ENCODE measurements at places on chromosomes 5 and 9.
A peak's percentile ranks its signal among the peaks of the same experiment; 100 is the strongest.

GRCh38 chr5:14270209-14270702, 127.1 kb downstream of the TRIO start:
- no peak for DNase-seq

- DNase-seq: no peak
Observed at GRCh38 chr5:139185589-139185988, 12.6 kb downstream of the SIL1 start.

- no peak for DNase-seq
Observed at GRCh38 chr9:124960409-124960752, 19.5 kb upstream of the GOLGA1 start.

- no peak for DNase-seq
Observed at GRCh38 chr9:93974151-93974550, 19.0 kb upstream of the BARX1 start.

GRCh38 chr5:152349683-152350526, 55.2 kb downstream of the NMUR2 start:
- peak; percentile 41 for DNase-seq

DNA sequence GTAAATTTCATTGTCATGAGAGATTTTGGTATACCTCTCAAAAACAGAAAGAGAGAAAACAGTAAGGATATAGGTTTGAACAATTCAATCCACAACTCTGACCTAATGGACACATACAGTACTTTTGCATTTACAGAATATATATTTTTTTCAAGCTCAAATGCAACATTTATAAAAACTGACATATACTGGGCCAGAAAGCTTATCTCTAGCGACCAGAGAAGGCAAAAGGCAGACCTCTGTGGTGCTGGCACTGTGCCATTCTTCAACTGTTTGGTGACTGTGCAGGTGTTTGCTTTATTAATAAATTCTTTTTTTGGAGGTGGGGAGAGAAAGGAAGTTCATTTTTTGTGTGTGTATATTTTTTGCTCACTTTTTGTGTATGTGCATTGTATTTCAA, 6.0 kb upstream of the PLAC8L1 start:
- DNase-seq: no peak

GRCh38 chr5:65776441-65777141, 54.6 kb downstream of the NLN start:
- no peak for DNase-seq

DNA sequence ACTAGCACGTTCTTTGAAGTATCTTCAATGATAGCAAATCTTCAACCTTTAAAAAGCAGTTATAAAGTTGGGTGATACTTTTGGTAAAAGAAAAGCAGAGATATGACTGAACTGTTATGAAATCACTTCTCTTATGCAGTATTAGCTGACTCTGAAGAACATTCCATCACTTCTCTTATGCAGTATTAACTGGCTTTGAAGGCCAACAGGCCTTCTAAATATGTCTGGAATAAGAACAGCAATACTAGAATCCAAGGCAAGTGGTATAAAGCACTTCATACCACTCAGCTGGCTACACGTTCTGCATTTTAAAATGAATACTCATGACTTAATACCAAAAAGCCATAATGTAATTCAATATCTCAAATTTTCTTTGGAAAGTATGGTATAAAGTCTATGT, 17.3 kb downstream of the SKIC3 start:
- no peak for DNase-seq

DNA sequence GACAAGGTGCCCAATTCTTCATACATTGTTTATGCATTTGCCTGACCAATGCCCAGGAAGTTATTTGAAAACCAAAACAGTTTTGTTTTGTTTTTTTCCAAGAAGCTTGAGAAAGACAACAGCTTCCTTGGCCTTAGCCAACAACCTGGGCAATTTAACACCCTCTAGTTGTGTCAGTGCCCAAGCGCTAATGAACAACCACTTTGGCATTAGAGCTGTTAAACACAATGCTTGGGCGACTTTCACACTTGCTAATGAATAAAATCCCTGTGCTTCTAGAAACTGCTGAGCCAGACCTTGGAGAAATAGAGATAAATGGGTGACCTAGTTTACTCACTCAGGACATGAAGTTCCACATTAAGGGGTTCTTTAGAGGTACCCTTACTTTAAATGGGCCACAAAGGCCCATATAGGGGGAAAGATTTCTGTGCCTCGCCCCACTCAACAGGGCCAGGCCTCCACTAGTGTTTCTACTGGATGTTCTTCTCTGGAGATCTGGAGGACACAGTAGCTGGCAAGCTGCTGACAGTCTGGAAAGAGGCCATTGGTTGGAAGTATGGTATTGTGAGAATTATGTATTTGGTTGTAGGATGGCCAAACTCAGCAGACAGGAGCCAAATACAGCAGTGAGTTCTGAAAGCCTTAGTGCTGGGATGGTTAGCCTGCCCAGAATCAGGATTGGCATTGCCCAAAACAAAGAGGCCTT, 179.8 kb downstream of the DOCK8 start:
- peak; percentile 8 for DNase-seq

DNA sequence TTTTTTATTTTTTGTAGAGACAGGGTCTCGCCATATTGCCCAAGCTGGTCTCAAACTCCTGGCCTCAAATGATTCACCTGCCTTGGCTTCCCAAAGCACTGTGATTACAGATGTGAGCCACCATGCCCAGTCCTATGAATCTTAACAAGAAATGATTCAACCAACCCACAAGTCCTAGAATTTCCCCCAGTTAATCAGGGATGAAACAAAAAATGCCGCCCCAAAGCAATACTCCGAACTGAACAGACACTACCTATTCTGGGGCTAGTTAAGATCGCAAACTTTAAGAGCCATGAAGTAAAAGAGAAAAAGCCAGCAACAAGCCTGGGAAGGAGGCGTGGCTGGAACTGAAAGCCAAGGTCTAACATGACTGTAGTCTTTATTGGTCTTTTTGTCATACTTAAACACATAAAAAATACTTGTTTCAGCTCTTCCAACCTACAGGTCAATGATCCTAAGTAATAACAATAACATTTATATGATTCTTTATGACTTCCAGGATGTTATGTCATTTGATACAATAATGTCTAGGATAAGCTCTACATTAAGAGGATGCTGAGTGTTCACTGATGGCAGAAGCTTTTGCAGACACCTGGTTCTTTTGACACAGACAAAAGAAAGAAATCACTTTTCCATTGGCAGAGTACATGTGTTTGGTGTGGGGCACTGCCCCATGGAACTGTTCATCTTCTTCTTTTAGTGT, 361.1 kb upstream of the TLE4 start:
- DNase-seq: no peak

DNA sequence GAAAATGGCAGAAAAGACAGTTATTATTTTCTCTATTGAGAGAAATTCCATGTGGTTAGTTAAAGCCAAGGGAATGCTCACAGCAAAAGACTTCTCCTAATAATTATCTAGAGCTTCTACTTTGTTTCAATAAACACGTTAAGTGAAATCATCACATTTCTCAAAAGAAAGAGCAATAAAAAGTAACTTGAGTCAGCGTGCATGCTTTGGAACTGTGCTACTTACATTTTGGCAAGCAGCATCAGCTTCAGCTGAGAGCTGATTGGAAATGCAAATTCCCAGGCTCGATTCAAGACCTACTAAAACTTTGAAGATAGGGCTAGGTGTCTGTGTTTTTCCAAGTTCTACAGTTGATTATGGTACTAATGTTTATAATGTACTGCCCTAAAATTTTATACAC, 132.1 kb downstream of the CDH18 start:
- no peak for DNase-seq

DNA sequence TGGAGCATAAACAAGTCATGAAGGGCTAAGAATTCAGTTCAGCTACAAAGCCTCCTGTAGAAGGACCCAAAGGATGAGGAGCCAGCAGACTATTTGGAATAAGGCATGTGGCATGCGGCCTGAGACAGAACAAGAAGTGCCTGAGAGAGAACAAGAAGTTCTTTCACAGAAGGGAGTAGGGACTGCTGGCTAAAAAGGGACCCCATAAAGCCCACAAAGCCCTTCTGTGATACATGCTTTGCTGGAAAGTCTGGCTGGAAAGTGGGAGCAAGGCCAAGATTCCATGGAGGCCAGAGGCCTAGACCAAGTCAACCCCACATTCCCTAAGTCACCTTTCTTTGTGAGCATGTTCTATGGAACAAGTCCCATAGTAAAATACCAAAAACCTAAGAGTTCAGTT, 35.9 kb upstream of the UBAP2 start:
- peak; percentile 74 for DNase-seq

DNA sequence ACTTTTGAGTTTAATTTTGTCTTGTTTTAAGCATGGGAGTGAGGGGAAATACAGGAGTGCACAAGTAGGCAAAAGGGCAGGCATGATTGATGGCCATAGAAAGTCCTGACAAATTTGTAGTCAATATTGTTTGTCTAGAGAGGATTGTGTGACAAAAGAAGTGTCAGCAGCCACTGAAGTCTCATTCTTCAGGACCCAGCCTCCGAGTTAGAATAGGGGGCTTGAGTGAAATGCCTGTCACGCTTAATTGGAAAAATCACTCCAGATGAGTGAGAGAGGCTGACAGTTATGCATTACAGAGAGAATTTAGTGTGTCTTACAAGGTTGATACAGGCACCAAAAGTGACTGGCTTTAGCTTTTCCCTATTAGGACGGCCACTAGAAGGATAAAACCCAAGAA, 81.9 kb upstream of the RPS23 start:
- DNase-seq: no peak

DNA sequence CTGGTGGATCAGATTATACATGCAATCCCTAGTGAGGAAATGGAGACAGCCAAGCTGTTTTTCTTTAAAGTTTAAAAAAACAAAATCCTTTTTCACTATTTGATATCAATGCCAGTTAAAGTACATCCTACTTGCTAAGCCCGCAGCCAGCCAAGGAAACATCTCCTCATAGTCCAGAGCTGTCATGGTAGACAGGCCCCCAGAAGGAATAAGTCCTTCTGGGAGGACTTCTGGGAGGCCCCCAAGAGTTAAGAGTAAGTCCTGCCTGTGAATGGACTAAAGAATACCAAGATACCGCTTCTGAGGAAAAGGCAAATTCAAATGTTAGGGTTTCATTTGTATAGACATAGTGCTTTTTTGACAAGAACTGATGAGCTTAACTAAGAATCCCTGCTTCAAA, 38.3 kb downstream of the MOCS2 start:
- DNase-seq: no peak

DNA sequence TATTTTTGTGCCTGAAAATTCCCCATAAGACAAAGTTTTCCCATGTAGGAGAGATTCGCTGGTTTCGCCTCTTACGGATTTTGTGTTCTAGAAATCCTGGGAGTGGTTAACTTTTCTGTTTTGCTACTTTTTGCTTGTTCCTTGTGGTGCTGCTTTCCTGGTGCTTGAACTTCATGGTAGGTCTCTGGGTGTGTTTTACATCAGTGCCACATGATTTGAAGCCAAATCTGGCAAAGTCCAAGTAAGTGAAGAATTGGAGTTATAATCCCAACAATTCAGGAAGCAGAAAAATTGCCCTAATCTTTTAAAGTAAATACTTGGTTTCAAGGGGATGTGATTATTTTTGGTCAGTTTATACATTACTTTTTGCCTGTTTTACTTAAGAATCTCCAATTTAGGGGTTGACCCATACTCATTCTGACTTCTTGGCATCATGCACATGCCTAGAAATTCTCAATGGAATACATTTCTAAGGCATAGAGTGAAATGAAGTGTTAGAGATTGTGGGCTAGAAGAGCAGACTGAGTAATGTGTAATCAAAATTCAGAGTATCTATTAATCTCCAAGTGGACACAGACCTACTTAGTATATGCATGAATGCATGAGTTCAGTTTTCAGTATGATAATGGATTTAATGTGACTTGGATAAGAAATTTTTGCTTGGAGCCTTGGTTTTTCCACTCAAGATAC, 189.7 kb downstream of the CSNK1G3 start:
- DNase-seq: no peak

GRCh38 chr9:108860354-108860753, 1.7 kb upstream of the ACTL7A start:
- DNase-seq: no peak

DNA sequence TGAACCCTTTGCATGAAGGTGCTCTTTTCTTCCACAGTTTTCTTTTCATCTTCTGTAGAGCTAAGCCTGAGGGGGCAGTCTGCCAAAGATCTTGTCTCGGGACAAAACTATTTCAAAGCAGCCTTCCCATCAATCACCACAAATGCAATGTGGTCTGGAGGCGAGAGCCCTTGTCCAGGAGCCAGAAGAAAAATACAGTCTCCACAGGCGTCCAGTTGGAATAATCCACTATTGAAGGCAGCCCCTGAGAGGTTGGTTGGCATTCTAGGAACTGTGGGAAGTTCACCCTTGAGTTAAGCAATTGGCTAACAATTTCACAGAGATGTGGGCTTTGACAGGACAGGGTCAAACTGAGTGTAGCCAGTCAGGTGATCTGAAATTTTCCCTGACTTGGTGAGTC, 72.0 kb downstream of the SEMA6A start:
- no peak for DNase-seq

- peak; percentile 14 for DNase-seq
Observed at GRCh38 chr9:135990468-135991429, 29.6 kb upstream of the UBAC1 start.

- peak; percentile 82 for DNase-seq
Observed at GRCh38 chr5:180071531-180072255, at the start of gene RNF130. TSS of gene RNF130 (minus strand) at chr5:180071759. CDS start at chr5:180071702, 57 bp downstream.

- no peak for DNase-seq
Observed at GRCh38 chr5:140044041-140044440, 942 bp upstream of the NRG2 start.

DNA sequence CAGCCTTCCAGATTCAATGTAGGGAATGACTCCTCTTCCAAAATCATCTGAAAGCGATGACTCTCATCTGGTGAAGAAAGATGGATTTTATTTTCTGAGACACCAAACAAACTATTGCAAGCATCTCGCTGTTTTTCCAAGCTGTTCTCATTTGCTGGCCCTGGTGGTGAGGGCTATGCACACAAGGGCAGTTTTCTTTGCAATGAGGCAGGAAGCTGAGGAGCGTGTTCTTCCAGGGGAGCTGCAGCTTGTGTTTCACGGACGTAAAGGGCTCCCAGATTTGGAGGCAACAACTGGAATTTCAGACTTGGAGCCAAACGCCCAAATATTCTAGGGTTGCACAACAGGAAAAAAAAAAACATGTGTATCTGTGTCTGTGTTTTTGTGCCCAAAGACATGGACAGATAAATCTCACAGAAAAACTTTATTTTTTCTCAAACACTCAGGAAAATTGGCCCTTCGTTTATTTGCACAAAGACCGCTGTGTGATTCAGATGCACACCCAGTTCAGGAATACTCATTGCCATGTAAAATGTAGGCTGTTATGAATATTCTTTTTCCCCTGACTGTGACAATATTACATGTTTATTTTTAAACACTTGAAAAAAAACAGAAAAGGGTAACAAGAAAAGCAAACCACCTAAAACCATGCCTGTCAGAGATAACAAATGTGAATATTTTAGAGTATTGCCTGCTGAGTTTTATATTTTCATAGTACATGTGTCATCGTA, 151.3 kb downstream of the GAS1 start:
- DNase-seq: no peak

- no peak for DNase-seq
Observed at GRCh38 chr9:36337002-36337401, 63.1 kb downstream of the RNF38 start.

Data from amygdala (tissue), 56 donors.